ENCODE measurements at places on chromosomes 16 and 17.

DNA sequence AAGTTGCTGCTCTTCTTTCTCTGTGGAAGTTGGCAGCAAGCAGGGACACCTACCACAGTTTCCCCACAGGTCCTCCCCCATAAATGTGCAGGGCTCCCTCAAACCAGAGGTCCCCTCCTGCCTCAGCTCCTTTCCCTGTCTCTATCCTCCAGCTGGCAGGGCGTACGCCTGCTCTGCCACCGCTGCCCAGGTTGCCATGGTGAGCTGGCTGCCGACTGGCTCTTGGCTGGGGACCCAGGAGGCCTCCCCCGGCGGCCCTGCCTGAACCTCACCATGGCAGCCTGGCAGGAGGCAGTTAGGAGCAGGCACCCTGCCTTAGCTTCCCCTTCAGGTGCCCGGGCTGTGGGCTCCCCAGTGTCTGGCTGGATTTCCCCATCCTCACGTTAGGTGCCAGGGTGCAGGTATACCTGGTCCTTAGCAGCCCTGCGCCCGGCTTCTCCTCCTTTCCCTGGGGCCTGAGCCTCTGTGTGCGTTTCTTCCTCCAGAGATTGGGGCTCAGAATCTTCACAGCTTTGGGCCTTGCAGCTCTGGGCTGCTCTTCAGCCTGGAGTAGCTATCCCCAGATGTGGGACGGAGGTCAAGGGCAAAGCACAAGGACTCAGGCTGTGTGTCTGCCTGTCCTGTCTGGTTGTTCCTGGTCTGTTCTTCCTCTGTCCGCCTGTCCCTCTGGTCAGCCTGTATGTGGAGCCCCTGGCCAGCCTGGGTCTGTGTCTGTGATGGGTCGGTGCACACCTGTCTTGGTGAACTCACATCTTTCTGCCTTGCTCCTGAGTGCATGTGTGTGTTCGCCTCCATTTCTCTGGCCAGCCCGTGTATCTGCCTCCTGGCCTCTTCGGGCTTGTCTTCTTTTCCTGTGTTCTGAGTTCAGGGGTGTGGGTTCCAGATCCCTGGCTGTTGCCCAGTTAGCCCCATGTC lies 15.7 kb downstream of the GJD3 start:
- no peak for DNase-seq

GRCh38 chr17:28918295-28918694 lies 15.4 kb upstream of the DHRS13 start:
- DNase-seq = no peak

GRCh38 chr16:67846063-67846319 lies 742 bp upstream of the NUTF2 start:
- DNase-seq = no peak

DNA sequence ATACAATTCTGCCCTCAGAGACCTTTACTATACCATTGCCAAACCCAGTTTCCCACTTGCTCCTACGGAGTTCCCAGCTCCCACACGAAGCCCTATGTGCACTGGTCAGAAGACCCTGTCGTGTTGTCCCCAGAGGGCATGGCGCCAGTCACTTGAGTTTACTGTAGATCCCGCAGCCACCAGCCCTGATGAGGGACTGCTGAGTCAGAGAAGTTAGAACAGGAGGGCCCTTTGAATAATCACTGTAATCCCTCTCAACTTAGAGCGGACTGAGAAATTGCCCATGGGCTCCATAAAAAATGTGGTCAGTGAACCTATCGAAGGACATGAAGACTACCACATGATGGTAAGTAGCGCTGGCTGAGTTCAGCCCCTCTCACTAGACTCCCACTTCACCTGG lies 9.2 kb downstream of the UBFD1 start:
- no peak for DNase-seq

DNA sequence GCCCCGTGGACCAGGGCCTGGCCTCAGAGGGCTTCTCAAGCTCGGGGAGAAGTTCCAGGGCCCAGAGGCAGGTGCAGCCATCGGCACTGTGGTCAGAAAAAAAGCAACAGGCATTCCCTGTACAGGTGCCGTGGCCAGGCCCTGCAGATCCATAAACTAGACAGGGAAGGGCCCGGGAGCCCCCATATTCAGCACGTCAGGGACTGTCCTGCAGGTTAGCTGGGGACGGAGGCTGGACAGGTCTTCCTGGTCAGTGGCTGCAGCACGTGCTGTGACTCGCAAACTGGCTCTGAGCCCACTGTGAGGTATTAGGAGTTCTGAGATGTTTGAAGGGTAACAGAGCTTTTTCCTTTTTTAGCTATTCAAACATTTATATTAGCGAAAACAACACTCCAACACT lies 15.0 kb upstream of the C16orf95 start:
- DNase-seq = no peak

DNA sequence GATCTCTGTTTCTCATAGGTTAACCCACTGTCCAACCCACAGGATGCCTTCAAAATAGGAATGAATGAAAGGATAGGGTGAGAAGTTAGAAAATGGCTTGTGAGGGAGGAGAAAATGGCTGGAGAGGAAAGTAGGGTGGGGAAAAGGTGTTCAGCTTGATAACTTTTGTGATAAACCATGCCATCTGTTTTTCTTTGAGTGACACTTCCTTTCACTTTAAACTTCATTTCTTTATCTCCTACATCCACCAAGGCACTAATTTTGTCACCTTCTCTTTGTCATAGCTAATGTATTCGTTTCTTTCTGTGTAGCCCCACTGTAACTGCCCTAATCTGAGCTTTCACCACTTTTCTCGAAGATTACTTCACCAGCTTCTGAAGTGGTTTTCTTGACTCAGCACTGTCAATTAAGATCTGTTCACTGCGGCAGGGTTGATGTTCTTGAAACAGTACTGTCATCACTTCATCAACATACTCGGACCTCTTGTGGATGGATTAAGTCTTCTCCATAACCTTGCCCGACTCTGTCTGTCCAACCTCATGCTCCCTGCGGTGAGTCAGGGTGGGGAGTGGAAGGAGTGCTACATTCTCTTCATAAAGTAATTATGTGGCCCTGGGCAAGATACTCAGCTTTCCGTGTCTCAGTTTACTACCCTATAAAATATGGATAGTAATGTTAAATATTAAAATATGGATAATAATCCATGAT lies 5.5 kb upstream of the KRT10 start:
- peak; percentile 48 for DNase-seq

All from SK-N-MC (cell line).